ENCODE measurements at places on chromosomes 11 and 22.

GRCh38 chr11:130001461-130002351 lies 929 bp downstream of the PRDM10 start:
- DNase-seq = peak; percentile 62

GRCh38 chr11:28981381-28981780 lies 873.2 kb downstream of the METTL15 start:
- DNase-seq = no peak

- DNase-seq = no peak
Observed at GRCh38 chr22:29580200-29580810, 608 bp downstream of the NIPSNAP1 start.

GRCh38 chr11:109486129-109486528 lies 64.1 kb downstream of the C11orf87 start:
- DNase-seq = no peak

GRCh38 chr11:11620921-11621572 lies 758 bp downstream of the GALNT18 start:
- DNase-seq = peak; percentile 28

DNA sequence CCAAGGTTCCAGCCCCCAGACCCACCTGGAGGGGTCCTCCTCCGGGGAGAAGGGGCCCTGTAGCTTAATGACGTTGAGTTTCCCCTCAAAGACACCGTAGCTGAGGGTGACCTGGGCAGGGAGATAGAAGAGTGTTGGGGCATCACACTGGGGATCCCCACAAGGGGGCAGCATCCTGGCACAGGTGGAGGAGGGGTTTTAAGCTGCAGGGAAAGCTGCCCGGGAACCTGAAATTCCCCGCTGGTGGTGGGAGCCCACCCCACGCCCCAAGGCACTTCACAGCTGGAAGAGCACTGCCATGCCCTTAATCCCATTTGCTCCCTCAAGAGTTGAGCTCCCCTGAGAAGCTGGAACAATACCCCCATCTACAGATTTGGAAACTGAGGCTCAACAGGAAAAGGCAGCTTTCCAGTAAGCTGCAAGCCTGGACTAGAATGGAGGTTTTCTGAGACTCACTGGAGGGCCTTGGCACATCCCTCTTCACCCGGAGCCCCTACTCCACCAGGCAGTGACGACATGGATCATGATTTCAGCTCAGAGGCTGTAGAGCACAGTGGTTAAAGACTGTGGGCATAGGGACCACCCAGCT lies 13.7 kb downstream of the MFNG start:
- DNase-seq = peak; percentile 33

GRCh38 chr22:20465759-20466077 lies 28.1 kb upstream of the SCARF2 start:
- no peak for DNase-seq

- DNase-seq = no peak
Observed at GRCh38 chr11:44692460-44692859, 34.3 kb upstream of the TSPAN18 start.

- no peak for DNase-seq
Observed at GRCh38 chr11:2666828-2667570, 32.8 kb downstream of the KCNQ1OT1 start.

GRCh38 chr22:38706101-38706900 lies 557 bp downstream of the GTPBP1 start:
- DNase-seq = peak; percentile 49

DNA sequence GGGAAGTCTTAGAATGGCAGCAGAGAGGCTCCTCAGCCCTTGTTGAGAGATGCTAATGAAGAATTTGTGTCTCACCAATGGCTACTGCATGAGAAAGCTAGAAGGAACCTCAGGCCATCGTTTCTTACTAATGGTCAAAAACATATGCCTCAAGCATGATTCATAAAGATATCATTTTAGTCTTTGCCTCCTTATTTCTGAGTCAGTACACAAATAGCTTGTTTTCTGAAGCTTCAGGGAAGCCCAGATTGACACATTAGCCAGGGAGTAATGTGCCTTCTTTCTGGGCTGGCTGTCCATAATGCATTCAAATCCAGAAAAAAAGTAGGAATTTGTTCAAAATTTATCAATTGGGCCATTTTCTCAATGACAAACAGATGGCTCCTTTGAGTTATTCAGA lies 169.4 kb upstream of the ZBED5 start:
- no peak for DNase-seq

GRCh38 chr11:46728659-46729040 lies 9.6 kb downstream of the F2 start:
- no peak for DNase-seq

DNA sequence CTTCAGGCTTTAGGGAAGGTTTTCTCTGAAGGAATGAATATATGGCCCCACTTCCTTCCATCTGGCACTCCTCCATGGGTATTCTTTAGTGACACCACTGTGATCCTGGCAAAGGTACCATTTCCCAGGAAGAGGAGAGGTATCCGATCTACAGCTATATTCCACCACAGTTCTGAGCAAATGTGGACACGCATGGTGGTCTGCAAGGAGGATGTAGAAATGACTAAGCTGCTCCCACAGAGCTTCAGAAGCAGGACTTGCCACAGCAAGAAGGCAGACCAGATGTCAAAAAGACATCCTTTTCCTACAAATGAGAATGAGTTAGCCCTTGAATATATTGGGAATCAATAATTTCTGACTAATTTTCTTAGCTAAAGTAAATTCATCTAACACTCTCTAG lies 45.5 kb downstream of the ARFGAP2 start:
- no peak for DNase-seq

DNA sequence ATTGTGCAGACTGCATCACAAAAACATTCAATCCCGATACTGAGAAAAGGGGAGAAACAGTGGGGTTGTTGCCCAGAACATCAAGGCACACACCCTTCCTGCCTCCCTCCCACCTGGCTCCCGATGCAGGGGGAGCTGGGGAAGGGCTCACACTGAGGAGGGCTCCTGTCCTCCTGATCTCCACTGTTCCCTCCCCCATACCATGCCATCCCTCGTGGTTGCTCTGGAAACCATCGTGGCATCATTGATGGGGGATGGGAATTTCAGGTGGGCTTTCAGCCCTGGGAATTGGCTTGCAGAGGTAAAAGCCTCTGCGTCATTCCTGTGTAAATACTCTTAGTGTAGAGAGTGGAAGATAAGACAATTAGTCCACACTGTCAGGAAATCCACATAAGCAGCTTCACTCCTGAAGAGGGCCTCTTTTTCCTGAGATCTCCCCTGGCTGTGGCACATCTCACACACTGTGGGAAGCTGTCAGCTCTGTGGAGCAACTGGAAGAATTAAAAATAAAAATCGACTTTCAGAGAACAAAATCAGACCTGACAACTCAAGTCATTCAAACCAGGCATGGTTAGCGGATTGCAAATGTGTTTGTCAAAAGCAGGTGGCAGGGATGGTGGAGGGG lies 176.0 kb downstream of the CHST1 start:
- no peak for DNase-seq

GRCh38 chr22:39462443-39463221 lies 5.8 kb downstream of the MGAT3 start:
- no peak for DNase-seq

- no peak for DNase-seq
Observed at GRCh38 chr11:18750944-18751343, 25.0 kb upstream of the IGSF22 start.

DNA sequence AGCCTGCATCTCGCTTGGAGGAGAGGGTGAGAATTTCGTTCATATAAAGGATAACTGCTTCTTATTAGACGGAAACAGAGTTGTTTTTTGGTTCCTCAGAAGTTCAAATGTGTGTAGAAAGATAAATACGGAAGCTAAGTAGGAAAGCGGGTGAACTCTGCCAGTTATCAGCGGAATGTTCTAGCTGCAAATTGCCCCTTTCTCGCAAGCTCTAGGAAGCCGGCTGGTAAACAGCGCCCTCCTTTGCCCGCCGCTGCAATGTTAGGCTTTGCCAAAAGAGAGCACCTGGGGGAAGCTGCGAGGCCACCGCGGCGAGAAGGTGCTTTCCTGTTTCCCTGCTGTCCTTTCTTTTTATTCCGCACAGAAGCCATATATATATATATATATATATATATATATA lies 67.0 kb downstream of the IGLL5 start:
- DNase-seq = no peak

GRCh38 chr11:118175993-118176777 lies at the start of gene SCN2B:
TSS of gene SCN2B (minus strand) at chr11:118176639. CDS start at chr11:118176431, 208 bp downstream.
- DNase-seq = no peak

- DNase-seq = no peak
Observed at GRCh38 chr22:44431256-44431655, 66.8 kb downstream of the RTL6 start.

GRCh38 chr11:85517272-85517671 lies 109.9 kb downstream of the DLG2 start:
- no peak for DNase-seq

GRCh38 chr11:12807621-12808020 lies 133.4 kb downstream of the TEAD1 start:
- no peak for DNase-seq

- no peak for DNase-seq
Observed at GRCh38 chr11:96465512-96465911, 75.7 kb downstream of the JRKL start.

GRCh38 chr11:86990515-86990914 lies 35.3 kb upstream of the FZD4 start:
- no peak for DNase-seq

DNA sequence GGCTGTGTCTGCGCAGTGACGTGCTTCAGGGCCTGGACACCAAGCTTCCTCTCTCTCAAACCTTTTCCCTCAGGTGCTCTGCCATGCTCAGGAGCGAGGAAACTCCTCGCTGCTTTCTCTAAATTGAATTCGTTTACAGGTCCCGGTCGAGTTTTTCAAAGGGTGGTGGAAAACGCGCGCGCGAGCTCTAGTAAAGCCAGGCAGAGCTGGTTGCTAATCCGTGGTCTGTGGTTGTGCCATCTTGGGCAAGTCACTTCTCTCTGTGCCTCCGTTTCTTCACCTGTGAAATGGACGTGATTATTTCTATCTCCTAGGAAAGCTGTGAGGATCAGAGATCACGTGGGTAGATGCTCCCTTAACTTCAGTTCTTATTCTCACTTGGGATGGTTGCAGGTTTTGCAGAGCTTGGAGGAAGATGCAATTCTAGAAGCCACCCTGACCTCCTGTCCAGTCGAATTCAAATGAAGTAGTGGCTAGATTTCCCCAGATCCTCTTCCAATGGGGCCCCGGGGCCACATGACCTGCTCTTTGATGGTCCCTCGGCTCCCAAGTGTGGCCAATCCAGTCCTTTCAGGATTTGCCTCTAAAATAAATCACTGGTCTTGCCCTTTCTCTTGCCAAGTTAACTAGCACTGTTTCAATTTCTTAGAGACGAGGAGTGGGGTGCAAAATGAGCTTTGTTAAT lies 10.5 kb upstream of the ALX4 start:
- no peak for DNase-seq

- DNase-seq = no peak
Observed at GRCh38 chr11:95486466-95486865, 255.5 kb upstream of the SESN3 start.

DNA sequence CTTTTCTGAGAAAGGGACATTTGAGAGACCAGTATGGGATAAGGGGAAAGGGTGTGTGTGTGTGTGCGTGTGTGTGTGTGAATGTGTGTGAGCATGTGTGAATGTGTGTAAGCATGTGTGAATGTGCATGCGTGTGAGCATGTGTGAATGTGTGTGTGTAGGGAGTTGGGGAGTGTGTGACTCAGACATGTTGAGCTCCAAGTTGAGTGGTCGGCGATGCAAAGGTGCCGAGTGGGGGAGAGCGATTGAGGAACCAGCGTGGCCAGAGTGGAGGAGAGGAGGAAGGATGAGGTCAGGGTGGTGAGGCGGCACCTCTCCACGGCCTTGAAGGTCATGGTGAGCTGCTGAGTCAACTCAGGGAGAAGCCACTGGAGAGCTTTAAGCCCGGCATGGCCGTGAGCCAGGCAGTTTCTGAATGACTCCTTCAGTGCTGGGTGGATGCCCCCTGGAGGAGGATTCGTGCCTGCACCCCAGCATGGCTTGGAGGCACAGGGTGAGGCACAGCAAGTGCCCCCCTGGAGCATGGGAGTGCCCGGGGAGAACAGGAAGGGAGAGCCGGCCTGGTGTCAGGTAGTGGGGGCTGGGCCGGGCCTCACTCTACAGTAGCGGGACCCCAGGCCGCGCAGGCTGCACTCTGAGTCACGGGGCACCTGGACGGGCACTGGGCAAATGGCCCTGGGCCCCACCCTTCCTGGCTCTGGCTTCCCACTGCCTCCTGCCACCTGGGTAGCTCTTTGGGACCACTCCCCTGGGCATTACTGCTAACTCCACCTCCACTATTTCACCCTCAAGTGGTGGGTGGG lies 8.2 kb upstream of the CCDC88B start:
- DNase-seq = peak; percentile 66

GRCh38 chr11:2554338-2555207 lies 109.8 kb downstream of the KCNQ1 start:
- DNase-seq = no peak

DNA sequence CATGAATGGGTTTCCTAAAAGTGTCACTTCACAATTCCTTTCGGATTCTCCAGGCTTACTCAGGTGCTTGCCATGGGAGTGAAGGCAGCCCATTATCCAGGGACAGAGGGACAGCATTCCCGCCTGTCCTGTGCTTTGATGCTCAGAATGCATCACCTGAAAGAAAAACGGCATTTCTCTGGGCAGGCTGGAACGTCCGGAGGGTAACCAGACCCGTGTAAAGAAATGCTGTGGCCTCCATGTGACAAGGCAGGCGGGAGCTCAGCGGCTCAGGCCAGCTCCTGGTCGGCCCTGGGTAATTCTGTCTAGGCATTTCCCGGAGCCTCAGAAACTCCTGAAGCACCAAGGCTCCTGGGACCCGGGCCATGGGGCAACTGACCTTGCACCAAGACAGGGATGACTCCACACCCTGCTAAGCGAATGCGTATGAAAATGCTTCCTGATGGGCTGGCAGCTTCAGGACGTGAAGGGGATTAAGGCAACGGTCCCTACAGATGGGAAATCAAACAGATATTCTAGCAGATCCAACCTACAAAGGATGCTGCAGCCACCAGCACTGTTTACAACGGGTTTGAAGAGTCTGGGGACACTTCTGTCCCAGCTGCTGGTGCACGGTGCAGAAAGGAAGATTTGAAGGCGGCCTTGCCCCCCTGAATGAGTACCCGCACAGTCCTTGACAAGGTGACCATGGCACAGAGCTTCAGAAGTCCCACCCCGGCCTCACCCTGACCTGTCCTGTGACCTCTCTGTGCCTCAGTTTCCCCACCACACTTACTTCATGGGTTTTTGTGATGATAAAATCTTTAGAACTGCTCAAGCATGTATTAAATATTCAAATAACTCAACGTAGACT lies 13.6 kb upstream of the FGF3 start:
- DNase-seq = no peak

DNA sequence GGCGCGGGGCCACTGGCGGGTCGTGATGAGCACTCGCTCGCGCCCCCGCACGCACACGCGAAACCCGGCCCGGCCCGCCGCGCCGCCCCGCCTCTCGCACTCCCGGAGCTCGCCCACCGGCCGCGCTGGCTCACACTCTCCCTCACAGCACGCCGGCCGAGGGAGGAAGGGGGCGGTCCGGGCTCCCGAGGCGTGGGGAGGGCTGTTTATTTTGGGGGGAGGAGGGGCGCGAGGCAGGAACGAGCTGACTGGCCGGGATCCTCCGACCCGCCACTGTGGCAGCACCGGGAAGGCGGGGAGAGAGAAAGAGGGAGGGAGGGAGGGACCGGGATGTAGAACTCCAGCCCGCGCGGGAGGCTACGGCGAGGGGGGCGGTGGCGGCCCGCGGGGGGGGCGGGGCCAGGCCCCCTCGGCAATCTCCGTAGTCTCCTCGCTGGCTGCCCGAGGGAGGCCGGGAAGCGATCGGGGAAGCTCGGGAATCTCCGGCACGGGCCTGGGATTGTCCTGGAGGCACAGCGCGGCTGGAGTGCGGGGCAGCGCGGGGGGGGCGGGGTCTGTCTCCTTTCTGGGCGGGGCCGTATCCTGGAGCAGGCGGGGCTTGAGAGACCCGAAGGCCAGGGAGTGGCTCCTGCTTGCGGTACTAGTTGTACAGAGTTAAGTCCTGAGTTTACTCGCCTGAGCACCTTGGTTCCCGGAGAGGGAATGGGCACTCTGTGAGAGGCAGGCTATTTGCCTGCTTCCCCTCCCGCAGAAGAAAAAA lies at the start of gene RBFOX2:
Gene RBFOX2 (minus strand): TSS at position 179 of the 760 bp plus-strand sequence. CDS start 399 bp downstream, outside the sequence.
- peak; percentile 40 for DNase-seq

All from CD4-positive, alpha-beta T cell (primary cell).